ENCODE measurements at places on chromosomes 6 and 20.

GRCh38 chr6:143575901-143576426, 64.4 kb upstream of the FUCA2 start:
- no peak for DNase-seq

- no peak for DNase-seq
These were observed 374.1 kb upstream of the MANEA start for GRCh38 chr6:95203153-95203754.

DNA sequence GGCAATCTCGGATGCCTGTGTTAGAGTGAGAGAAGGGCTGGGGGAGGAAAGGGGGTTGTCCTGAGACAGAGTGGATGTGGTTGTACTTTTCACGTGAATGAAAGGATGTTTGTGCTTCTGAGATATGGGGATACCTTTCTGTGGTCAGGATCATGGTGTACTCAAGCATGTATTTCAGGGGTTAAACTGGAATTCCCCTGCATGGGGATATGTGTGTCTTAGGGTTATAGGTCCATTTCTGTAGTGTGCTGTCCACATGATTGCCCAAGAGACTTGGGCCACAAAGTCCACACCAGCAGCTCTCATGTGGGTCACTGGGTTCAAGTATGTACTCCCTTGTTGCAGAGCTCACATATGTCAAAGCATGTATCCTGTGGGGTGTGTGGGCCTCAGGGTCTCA, 10.5 kb downstream of the SYNGAP1 start:
- no peak for DNase-seq

DNA sequence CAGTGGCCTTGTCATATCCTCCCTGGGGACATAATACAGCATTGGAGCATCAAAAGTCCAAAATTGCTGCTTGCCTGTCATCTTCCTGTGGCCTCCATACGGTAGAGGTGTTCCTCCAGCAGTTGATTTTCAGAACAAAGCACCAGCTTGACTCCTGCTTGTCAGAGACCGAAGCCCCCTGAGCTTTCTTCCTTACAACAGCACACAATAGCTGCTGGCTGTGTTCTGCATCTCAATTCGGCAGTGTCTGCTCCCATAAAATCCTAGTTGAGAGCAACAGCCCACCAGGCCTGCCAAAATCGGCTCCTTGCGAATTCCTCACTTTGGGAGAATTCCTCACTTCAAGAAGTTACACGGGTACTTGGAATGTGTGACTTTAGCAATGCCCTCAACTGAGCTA, 372.9 kb downstream of the SAMD5 start:
- DNase-seq: no peak

GRCh38 chr20:44481719-44482416, 6.2 kb downstream of the TTPAL start:
- DNase-seq: no peak

DNA sequence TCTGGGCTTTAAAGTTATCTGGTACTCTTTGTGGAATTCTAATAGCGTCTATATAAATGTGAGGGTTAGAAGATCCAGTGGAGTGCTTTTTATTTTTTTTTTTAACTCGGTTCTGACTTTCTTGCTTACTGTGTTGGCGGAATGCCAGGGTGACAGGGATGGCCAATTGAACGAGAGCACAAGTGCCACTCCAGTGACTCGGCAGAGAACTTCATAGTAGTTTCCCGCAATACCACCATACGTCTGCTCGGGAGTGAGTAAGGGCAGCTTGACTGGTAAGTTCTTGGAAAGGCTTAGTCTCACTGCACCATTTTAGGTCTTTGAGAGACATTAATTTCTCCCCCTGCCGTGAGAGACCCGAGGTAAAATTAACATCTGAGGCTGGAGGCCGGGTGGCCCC, 49.4 kb upstream of the TULP1 start:
- DNase-seq: no peak

DNA sequence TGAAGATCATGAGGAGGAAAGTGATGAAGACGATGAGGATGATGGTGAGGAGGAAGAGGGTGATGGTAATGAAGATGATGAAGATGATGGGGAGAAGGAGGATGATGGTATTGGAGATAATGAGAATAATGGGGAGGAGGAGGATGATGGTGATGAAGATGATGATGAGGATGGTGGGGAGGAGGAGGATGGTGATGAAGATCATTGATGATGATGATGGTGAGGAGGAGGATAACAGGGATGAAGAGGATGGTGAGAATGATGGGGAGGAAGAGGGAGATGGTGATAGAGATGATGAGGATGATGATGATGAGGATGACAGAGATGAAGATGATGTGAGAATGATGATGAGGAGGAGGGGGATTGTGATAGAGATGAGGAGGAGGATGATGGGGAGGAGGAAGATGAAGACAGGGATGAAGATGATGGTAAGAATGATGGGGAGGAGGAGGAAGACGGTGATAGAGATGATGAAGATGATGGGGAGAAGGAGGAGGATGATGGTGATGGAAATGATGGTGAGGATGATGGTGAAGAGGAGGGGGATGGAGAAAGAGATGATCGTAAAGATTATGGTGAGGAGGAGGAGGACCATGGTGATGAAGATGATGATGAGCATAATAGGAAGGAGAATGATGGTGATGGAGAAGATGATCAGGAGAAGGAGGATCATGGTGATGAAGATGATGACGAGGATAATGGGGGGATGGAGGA, 273.7 kb downstream of the SMOC2 start:
- DNase-seq: no peak

GRCh38 chr6:89302195-89302770, 12.8 kb downstream of the GABRR2 start:
- no peak for DNase-seq

- DNase-seq: no peak
These were observed 140.3 kb downstream of the ATXN1 start for GRCh38 chr6:16621002-16621401.

DNA sequence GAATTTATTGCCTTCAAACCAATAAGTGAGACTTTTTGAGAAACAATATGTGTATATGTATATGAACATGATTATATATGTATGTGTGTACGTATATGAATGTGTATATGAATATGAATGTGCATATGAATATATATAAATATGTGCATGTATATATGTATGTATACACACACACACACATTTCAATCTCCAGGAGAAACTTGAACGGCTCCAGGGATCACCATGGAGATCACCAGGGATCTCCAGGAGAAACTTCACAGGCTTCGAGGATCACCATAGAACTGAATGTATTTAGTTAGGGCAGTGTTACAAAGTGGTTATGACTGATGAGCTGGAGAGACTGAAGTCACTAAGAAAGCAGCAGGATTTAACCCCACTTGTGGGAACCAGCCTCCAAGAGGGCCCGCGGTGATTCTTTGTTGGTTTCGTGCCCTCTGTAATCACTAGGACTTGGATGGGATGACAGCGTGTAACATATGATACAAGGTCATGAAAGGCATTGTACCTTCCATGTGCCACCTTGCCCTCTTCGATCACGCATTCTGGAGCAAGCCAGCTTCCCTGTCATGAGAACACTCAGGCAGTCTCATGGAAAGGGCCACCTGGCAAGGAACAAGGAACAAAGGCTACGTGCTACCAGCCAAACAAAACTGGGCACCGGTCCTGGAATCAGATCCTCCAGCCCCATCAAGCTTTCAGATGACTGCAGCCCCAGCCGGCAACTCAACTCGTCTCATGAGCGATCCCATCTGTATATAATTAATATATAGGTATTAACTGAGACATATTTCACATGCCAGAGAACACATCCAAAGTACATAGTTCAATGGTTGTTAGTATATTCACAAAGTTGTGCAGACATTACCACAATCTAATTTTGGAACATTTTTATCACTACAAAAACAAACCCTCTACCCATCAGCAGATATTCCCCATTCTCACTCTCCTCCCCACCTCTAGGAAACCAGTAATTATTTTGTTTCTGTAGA, 8.6 kb downstream of the FAM50B start:
- no peak for DNase-seq

DNA sequence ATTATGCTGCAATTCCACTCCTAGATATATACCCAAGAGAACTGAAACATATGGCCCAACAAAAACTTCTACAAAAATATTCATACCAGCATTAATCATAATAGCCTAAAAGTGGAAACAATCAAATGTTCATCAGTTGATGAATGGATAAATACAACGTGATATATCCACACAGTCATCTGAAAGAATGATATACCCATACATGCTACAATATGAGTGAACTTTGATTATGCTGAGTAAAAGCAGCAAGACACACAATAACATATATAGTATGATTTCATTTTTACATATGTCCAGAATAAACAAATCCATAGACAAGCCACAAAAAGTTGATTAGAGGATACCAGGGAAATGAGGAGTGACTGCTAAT, 30.7 kb downstream of the CDK19 start:
- no peak for DNase-seq

DNA sequence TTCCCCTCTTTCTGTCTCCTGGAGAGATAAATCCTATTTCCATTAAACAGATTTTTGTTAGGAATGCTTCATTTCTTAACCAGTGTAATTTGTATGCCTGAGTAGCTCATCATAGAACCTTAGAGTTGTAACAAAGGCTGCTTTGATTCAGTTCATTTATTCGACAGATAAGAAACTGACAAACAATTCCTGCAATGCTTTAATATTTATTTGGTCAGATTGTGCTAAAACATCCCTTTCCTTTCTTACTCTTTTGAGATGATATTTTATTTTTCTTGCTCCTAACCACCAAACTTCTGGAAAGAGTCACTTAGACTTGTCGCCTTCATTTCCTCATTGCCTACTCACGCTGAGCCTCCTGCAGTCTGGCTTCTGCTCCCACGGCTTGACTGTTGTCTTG, 89.0 kb upstream of the SUPT3H start:
- no peak for DNase-seq

- DNase-seq: no peak
These were observed 217.5 kb upstream of the THEMIS start for GRCh38 chr6:128118401-128118800.

DNA sequence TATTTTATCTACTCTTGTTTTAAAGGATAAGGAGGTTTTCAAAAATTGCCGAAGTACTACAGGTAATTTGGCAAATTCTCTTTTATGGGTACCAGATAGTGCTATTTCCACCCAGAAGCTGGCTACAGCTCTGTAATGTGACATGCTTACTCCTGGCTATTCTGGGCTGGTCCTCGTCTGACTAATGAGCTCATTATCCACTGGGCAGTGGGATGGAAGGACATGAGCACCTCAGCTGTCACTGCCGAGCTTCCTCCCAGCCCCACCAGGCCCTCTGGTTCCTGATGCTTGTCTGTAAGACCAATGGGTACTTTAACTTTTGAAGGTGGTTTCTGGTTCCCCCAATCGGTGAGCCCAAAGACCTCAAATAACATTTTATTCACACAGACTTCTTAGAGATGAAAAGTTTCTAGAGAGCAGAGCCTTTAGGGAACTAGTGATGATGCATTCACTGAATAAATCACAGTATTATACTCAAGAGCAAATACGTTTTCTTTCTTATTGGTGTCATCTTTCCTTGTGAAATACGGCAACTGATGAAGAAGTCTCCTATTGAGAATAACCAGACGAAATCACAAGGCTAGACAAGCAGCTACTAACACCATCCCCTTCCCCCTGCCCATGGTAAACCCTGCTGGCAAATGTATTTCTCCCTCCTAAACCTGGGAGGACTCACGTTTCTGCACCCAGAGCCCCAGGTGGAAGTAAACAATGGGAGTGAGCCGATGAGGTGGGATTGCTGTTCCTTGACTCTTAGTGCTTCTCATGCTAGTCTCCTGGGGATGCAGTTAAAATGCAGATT, 80.8 kb downstream of the SLC22A3 start:
- DNase-seq: no peak

DNA sequence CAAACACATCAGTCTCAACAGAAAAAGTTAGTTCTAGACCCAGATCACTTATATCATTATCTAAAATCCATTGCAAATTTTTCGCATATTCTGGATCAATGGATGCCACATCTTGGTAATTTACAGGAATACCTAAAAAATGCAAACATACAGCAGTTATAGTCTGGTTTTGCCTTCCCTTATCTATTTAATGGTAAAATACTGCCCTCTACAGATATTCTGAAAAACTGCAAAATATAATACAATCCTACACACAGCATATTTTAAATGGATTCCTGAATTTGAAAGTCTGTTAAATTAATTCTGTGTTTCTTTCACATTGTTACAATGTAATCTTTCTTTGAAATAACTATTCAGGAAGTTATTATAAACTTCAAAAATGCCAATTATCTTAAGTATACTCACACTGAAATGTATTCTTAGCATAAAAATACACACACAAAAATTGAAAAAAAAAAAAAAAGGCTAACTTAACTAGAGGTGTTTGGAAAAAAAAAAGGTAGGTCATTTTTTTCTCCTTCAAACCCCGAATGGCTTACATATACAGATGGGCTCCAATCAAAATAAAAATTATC, 88.4 kb downstream of the HACE1 start:
- DNase-seq: no peak

- DNase-seq: no peak
These were observed 125.0 kb downstream of the NFATC2 start for GRCh38 chr20:51417250-51418136.

DNA sequence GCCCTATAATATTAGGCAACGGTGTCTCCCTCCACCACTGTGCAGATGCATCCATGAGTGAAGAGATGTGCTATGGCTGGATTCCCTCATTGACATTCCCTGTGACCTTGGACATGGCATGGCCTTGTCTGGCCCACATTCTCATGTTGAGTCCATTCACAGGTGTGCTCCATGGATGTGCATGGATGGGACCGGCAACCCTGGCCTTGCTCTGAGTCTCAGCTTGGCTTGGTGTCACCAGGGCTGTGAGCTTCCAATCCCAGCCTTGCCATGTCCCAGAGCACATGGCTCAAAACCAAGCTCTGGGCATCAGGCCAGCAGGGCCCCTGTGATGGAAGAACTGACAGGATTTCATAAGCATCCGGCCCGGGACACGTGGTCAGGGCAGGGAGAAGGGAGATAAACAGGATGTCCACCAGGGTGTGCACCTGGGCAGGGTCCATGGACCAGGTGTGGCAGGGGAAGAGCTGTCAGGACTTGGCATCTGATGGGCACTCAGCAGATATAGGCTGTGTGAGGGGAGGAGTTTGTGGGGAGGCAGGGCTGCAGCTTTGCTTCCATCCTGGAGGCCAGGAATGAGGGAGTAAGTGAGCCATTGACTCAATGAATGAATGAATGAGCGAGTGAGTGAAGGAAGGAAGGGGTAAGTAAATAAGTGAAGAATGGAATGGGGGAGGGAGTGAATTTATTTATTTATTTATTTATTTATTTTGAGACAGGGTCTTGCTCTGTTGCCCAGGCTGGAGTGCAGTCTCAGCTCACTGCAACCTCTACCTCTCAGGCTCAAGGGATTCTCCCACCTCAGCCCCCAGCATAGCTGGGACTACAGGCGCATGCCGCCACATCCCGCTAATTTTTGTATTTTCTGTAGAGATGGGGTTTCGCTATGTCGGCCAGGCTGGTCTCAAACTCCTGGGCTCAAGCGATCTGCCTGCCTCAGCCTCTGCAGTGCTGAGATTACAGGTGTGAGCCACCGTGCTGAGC, 15.7 kb downstream of the NRSN2 start:
- DNase-seq: no peak

DNA sequence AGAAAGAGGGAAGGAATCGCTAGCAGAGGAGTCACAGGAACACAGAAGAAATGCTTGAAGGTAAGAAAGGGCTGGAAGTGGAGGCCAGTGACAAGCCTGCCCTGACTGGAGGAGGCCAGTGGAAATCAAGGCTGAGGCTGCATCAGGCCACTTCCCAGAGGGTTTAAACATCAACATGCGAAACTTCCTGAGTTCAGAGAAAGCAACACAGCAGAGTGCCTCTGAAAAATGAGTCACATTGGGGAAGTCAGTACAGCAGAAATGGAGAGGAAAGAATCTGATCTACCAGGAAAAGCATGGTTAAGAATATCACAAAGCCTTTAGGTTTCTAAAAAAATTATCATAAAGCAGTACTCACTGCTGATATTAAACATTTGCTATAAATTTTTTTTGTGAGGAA, 23.3 kb downstream of the NAPB start:
- DNase-seq: no peak

- DNase-seq: no peak
These were observed 696.5 kb upstream of the FLRT3 start for GRCh38 chr20:15033891-15034290.
